Stimulated activated CD4-positive, alpha-beta T cell treated with anti-CD3 and anti-CD28 coated beads, Interleukin-15, amount 100 ng/mL, for 24 hours (primary cell): ENCODE measurements at places on chromosomes 12 and 14.

DNA sequence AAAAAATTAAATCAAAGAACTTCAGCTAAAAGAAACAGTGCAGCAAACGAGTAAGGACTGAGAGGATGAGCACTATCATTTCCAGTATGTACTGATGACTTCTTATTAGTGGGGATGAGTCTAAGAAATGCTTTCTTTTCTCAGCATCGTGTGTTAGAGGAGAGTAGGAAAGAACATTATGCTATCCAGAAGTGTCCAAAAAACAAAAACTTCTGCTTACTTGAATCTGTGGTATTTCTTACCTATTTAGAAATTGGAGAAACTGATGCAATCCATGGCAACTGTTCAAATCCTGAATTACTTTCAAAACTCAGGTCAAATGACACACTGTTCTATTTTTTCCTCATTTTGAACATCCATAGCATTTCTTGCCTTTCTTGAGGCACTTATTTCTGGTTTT is 23.7 kb downstream of the ABCD2 start:
- no peak for DNase-seq

DNA sequence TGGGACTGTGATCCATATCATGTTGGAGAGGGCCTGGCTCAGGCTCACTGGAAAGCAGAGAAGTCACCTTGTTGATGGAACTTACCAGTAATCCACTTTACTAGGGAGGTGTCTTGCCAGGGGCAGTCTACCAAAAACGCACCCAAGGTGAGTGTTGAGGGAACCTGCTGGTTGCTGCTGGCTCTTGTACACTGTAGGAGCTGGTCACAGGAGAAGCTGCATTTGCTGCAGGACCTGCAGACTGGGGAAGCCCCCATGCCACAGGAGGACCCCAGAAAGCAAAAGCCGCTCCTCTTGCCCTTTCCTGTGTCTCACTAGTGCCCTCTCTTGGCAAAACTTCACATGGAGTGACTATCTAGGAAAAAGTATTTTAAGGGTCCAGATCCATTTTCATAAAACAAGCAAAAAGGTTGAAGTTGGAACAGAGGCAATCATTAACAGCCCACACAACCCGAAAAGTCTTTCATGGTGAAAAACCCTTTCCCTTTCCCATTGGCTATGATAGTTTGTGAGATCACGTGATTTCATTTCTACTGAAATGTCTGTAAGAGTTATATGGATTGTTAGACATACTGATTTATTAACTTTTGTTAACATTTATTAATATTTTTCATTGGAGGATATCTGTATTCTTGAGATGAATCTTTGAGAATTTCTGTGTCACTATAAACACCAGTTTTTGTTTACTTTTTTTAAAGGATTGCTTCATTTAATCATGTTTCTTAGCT is 59.2 kb downstream of the RASSF8 start:
- no peak for DNase-seq

DNA sequence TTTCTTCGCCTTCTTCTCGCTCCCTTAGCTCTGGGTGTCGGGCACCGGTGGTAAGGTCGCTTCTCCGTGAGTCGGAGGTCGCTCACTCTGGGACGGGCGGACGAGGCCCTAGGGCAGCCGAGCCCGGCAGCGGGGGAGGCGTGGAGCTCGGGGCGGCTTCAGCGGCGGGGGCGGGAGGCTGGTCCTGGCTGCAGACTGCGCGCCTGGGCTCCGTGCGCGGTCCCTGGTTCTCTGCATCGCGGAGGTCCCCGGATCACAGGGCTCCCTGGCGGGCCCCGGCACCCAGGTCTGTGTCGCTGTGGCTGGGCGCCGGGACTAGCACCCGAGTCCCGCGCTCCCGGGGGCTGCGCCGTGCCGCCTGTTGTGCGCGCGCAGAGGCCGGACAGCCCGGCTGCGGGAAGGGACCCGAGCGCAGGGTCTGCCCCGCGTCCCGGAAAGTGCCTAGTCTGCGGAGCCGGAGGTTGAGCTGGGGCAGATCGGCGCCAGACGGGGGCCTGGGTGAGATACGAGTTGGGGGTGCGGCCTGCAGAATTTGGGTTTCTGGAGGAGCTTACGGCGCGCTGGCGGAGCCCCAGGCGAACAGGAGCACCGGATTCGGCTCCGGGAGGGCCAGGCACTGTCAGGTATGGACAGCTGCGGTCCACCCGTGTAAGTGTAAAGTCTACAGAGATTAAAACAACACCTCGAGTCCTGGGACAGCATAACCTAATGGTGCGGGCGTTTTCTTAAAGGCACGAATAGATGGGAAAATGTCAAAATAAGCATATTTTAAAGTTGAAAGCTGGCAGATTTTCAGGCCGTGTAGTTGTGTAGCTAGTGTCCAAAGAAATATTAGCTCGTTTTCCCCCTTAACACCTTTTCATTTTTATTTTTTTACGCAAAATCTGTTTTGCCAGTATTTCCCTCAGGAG is 713 bp downstream of the FRMD6 start:
- DNase-seq: no peak

GRCh38 chr12:10726945-10727344 is 3.8 kb upstream of the YBX3 start:
- no peak for DNase-seq

- DNase-seq: no peak
Observed at GRCh38 chr12:24749171-24749570, 199.7 kb downstream of the BCAT1 start.

GRCh38 chr12:69015831-69016230 is 82.9 kb upstream of the CPM start:
- DNase-seq: no peak

DNA sequence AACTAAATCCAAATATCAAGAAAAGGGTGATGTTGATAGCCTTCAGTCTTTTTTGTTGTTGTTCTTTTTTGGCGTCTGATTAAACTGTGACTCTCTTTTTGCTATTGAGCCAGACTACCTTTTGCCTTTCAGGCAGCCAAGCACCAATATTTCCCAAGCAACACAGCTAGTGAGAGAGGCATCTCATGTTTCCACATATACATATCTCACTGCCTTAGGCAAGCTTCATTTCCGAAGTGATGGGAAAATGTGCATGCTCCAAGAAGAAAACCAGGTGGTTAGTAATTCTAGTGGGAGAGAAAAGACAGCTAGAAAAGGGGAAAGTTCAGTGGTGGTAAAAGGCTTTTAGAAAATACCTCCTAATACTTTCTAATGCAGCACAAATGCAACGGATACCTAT is 277.7 kb downstream of the TMTC2 start:
- no peak for DNase-seq

DNA sequence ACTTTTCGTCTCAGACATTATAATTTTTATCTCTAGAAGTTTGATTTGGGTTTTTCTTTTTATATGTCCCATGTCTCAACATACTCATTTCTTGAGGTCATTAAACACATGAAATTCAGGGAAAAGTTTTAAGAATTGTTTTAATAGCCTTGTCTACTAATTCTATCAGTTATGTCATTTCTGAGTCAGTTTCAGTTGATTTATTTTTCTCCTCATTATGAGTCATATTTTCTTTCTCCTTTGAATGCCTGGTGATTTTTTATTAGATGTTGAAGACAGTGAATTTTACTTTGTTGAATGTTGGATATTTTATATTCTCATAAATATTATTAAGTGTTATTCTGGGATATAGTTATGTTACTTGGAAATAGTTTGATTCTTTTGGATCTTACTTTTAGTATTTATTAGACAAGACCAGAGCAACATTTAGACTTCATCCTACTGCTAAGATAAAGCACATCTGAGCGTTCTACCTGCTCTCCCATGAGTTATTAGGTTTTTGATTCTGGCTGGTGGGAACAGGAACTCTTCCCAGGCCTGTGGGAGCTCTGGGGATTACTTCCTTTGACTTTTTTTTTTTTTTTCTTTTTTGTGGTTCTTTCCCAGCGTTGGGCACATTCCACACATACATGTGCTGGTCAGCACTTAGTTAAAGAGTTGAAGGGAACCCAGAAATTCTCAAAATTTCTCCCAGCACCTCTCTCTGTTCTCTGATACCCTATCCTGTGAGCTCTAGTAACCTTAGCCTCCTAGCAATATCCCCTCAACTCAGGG is 1157.7 kb downstream of the BCL11B start:
- DNase-seq: no peak

- no peak for DNase-seq
Observed at GRCh38 chr12:95037906-95038305, 34.4 kb upstream of the NDUFA12 start.

- DNase-seq: no peak
Observed at GRCh38 chr12:106112145-106112821, 26.5 kb downstream of the NUAK1 start.

DNA sequence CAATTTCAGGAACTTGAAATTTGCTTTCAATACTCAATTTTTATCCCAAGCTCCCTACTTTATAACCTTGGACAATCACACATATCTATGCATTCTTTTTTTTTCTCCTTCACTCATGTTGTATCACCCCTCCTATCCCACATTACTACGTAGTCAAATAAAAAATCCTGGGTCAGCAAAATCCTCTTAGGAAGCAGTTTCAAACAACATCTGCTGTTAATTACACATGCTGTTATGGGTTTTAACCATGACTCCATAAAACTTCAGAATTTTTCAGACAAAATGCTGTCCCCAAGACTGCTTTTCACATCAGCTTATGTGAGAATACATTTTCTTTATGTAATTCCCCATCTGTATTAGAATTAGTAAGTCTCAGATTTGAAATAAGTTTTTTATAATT is 61.7 kb downstream of the LRFN5 start:
- no peak for DNase-seq

DNA sequence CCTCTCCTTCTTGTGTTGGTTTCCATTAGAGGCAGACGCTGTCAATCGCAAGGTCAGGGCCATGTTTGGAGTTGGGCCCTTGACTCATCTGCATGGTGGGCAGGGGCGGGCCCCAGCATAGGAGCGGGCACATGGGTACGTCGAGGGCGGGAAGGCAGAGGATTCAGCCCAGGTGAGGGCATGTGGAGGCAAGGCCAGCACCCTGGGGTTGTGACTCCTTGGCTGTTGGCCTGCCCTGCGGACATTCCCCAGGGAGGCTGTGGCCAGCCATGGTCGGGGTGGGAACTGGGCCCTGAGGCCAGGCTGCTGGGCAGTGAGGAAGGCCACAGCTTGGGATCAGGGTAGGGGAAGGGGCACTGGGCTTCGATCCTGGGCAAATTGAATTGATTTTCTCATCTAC is 10.3 kb downstream of the RPS6KL1 start:
- no peak for DNase-seq

DNA sequence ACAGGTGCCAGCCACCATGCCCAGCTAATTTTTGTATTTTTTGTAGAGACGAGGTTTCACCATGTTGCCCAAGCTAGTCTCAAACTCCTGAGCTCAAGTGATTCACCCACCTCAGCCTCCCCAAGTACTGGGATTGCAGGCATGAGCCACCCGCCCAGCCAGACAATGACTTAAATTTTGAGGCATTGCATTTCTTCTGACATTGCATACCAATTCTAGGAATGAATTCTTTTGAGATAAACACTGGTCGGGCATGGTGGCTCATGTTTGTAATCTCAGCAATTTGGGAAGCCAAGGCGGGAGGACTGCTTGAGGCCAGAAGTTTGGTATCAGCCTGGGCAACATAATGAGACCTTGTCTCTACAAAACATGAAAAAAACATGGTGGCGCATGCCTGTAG is 2.5 kb upstream of the CELA1 start:
- no peak for DNase-seq
